ENCODE measurements at places on chromosomes 16 and 17.

GRCh38 chr17:17498606-17499301 lies 2.6 kb upstream of the RASD1 start:
- no peak for DNase-seq

DNA sequence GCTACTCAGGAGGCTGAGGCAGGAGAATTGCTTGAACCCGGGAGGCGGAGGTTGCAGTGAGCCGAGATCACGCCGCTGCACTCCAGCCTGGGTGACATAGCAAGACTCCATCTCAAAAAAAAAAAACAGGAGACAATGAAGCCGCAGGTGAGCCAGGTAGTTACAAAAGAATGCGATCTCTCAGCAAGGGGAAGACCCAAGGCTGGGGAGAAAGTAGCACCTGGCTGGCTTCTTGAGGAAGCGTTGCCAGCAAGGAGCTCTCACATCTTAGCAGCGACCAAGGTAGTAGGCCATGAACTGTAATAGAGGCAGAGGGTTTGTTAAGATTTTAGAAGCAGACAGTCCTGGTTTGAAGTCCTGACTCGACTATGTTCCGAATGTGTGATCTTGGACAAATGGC lies 175.0 kb downstream of the AIPL1 start:
- no peak for DNase-seq

DNA sequence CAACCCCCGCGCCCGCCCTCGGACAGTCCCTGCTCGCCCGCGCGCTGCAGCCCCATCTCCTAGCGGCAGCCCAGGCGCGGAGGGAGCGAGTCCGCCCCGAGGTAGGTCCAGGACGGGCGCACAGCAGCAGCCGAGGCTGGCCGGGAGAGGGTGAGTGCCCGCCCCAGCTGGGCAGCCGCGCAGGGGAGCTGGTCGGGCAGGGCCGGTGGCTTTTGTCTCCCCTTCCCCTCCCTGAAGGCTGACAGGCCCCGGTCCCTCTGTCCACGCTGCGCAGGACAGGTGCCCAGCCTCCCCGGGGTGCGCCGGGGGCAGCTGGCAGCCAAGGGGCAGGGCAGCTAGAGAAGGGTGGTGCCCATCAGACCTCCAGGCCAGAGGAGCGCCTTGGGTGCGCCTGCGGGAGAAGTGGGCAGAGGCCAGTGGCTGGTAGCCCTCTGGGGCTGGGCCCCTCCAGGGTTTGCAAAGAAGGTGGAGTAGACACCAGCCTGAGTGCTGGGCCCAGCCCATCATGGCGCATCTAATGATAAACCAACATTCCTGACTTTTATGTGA lies 278 bp downstream of the ITGB4 start:
- no peak for DNase-seq

DNA sequence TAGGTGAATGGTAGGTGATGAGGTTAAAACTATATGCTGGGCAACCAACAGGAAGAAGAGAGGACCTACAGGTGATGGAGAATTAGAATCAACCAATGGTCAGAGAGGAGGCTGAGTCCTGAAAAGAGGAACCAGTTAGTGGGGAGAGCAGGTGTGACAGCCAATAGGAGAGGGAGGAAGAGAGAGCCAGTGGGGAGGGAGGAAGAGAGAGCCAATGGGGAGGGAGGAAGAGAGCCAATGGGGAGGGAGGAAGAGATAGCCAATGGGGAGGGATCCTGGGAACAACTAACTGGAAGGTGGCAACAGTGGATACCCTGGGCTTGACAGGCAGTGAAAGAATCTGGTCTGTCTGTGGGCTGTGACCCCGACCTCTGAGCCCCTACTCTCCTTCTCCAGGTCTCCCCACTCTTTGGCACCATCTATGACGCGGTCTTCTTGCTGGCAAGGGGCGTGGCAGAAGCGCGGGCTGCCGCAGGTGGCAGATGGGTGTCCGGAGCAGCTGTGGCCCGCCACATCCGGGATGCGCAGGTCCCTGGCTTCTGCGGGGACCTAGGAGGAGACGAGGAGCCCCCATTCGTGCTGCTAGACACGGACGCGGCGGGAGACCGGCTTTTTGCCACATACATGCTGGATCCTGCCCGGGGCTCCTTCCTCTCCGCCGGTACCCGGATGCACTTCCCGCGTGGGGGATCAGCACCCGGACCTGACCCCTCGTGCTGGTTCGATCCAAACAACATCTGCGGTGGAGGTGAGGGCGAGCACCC lies 3.7 kb downstream of the GUCY2D start:
- DNase-seq = no peak

- no peak for DNase-seq
Measured at GRCh38 chr17:75345514-75346167, 56.4 kb upstream of the SLC25A19 start.

DNA sequence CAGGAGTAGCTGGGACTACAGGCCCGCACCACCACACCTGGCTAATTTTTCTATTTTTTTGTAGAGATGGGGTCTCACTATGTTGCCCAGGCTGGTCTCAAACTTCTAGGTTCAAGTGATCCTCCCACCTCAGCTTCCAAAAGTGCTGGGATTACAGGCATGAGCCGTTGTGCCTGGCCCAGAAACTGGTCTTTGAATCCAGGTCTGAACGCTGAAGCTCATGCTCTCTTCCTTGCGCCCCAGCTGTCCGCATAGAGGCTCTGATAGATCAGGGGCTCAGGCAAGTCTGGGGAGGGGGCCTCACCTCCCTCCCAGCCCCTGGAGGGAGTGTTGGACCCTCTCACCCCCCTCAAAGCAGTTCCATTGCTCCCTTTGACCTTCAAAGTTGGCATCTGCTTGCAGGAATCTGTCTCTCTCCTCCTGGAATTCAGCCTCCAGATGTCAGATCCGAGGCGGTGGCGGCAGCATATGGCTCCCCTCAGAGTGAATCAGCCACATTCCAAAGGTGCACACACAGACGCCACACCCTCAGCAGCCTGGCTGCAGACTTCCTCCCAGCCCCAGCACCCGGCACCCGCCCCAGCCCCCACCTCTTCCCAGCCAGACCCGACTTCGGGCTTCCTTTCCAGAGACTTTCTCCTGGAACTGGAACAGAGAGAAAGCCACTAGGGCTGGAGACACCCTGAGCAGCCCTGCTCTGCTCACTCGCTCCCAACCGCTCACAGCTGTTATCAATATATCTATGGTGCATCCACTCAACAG lies 16.9 kb upstream of the GLIS2 start:
- DNase-seq = no peak

DNA sequence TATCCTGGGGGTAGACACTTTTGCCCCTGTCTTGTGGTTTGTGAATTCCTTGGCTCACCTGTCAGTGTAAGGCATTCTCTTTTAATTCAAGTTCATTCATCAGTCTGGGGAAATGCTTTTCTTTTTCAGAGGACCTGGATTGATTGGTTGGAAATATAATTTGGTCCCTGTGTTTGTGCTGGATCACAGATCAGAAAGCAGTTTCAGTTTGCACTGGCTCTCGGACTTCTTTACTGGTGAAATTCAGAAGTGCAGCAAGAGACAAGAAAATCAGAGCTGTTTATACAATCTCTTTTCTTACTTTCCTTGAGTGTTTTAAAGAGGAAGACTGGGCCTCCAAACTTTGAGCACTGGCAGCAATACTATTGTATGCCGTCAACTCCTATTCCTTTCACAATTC lies 161.8 kb upstream of the KCNJ16 start:
- DNase-seq = no peak

- no peak for DNase-seq
Measured at GRCh38 chr17:205817-206216, 24.4 kb upstream of the DOC2B start.

GRCh38 chr17:70184770-70185169 lies 15.4 kb downstream of the KCNJ2 start:
- no peak for DNase-seq

DNA sequence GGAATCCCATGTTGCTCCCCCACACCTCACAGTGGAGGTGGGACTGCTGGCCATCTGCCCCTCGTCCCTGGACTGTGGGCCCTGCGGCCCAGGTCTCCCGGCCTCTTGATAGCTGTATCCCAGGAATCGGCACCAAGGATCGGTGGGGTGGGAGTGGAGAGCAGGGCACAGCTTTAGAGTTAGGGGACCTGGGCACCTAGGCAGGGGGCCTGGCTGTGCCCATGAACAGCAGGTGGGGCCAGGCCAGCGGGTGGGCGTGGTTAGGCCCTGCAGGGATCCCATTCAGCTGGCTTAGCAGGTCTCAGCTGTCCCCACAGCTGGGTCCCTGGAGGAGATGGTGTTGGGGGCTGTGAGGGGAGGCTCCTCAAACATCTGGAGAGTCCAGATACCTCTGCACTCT lies 49.2 kb downstream of the SREBF1 start:
- no peak for DNase-seq

DNA sequence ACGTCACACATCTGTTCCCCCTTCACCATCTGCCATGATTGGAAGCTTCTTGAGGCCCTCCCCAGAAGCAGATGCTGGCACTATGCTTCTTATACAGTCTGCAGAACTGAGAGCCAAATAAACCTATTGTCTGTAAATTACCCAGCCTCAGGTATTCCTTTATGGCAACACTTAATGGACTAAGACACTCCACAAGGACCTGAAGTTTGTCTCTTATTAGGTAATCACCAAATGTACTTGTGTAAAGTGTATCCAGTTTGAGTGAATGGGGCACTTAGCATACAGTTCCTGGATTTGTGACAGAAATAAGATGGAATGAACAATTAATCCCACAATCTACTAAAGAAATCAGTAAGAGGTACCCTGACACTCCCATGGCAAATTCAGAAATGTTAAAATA lies 105.3 kb downstream of the SLC39A11 start:
- DNase-seq = no peak

DNA sequence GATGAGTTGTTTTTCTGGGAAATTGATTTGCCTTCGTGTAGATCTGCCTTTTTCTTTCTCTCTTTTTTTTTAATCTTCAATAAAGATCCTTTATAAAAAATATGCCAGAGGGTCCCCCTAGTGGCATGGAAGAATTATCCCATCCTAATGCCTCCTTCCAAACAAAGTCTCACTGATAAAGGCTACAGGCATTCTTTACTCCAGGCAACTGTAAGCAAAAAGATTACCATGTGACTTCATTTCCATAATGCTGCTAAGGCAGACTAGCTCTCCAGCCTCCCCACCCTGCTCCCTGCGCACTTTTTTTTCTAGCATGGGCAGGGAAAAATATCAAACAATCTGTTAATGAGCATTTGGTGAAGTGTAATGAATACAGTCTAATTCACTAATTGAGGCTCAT lies 220.2 kb upstream of the CDH8 start:
- DNase-seq = peak; percentile 0

GRCh38 chr17:55158439-55158838 lies 106.3 kb upstream of the HLF start:
- no peak for DNase-seq

DNA sequence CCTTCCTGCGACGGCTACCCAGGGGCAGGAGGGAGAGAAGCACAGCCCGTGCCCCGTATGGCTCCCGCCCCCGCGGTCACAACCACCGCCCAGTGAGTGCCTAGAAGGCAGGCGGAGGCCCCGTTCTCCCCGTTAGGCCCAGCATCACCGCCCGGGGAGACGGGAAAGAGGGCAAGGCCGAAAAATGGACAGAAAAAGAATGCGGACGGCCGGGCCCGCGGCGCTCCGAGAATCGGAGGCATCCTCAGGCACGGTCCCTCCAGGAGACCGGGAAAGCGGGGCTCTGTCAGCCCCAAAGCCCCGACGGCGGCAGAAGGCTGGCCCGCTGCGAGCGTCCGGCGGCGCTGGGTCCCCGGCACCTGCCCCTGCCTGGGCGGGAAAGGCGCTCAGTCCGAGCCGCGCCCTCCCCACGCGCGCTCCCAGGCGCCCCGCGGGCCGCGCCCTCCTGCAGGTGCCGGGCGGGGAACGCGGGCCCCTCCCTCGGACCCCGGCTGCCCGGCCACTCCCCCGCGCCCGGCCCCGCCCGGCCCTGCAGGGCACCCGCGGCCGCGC lies 407 bp downstream of the MCRIP1 start:
- peak; percentile 13 for DNase-seq

- no peak for DNase-seq
Measured at GRCh38 chr16:46428108-46429061, 192.8 kb downstream of the SHCBP1 start.

DNA sequence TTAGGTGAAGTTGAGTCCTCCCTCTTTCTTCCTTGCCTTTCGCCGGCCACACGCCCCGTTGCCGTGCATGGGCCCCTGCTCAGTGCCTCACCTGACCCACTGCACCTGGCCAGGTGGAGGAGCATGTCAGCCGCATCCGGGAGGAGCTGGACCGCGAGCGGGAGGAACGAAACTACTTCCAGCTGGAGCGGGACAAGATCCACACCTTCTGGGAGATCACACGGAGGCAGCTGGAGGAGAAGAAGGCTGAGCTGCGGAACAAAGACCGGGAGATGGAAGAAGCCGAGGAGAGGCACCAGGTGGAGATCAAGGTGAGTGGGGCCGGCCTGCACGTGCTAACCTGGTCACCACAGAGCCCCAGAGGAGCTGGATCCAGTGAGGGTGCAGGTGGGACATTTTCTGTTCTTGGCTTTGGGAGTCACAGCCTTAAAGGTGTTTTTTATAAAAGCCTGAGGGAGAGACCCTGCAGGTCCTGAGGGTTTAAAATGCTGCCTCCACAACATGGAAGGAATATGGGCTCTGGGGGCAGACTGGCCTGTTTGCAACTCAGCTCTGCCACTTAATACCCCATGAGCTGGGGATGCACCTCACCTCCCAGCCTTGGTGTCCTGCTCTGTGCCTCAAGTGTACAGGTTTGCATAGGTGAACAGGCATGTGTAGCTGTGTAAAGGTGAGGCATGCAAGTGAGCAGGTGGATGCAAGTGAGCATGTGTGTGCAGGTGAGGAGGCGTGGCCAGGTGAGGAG lies 12.1 kb upstream of the DBNDD1 start:
- no peak for DNase-seq

DNA sequence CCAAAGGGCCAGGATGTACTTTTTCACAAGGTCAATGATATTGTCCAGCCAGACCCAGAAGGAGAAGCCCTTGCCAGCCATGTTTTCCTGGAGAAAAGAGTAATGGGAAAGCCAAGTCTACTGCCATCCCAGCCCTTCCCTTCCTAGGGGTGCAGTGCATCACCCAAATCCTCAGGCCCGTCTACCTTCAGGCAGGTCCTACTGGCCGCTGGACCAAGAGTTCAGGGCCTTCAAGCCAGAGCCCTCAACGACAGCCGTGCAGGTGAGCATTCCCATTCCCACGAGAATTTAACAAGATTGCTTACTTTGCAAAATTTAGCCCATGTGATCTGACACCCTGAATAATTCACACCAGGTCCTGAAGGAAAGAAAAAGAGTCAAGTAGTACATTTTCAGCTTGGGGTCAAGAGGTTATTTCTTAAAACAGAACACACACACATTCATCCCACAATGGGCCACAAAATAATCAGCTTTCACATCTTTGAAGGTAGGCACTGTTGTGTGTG lies 35.0 kb downstream of the STAT5A start:
- no peak for DNase-seq

DNA sequence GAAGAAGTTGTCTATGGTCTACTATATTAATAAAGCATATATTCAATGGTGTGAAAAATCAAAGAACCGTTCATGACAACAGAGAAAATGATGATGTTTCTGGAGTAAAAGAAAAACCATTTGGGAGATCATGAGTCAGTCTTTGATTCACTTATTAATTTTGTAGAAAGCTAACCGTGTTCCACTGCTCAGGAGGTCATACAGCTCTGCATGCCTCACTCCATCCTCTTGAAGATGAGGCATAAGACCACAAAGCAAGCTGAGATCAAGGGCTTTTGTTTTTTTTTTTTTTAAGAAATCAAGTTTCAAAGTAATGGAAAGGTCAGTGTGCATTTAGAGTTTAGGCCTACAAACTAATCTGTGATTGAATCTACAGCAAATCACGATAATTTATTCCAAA lies 206.4 kb downstream of the CEP112 start:
- DNase-seq = no peak
